T-helper 1 cell (primary cell): ENCODE measurements at places on chromosomes 7 and 10.
A peak's percentile ranks its signal among the peaks of the same experiment; 100 is the strongest.

DNA sequence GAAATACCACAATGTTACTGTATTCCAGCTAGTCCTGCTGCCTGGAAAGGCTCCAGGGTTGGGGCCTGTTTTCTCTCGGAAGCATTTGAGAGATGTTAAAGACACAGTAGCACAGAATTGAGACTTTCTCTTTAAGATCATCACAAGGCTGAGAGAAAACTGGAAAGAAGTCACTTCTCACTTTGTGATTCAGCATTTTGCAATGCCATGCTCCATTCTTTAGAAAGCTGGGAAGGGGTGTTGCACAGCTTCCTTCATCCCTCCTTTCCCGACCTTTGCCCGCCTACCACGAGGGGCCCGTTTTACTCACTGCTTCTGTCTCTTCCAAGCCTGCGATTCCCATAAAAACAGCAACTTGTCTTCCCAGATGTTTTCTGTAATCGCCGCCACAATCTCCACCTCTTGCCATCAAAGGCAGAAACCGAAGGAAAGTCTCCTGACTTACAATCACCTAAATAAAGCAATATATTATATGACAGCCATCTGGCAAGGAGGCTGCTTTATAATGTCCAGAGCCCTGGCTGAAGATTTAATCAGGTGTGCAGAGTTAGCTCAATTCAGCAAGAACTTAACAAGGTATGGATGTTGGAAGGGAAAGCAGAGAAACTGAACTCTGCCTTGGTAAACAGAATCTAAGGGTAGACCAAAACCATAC, 18.9 kb downstream of the NOD1 start:
- DNase-seq: no peak

- no peak for DNase-seq
Observed at GRCh38 chr7:147170341-147171012, 1053.9 kb downstream of the CNTNAP2 start.

DNA sequence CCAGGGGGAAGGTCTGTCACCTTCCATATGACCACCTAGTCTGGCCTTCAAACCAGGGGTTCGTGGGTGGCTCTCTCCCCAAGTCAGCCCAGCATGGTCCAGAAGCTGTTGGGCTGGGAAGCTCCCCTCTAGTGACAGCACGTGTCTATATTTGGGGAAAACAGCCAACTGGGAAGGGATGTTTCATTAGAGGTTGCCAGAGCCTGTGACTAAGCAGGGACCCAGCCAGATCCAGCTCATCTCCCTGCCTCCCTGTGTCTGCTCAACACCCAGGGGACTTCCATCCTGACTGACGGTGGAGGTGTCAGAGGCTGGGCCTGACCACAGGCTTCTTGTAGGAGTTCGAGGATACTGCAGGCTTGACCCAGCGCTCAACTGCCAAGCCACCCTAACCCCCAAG, 10.5 kb downstream of the STYXL1 start:
- DNase-seq: no peak

- peak; percentile 67 for DNase-seq
Observed at GRCh38 chr10:73096041-73096448, 621 bp downstream of the P4HA1 start.

GRCh38 chr7:159141660-159142059, 3.0 kb downstream of the VIPR2 start:
- DNase-seq: no peak

- DNase-seq: no peak
Observed at GRCh38 chr10:7345717-7346116, 65.1 kb downstream of the SFMBT2 start.

DNA sequence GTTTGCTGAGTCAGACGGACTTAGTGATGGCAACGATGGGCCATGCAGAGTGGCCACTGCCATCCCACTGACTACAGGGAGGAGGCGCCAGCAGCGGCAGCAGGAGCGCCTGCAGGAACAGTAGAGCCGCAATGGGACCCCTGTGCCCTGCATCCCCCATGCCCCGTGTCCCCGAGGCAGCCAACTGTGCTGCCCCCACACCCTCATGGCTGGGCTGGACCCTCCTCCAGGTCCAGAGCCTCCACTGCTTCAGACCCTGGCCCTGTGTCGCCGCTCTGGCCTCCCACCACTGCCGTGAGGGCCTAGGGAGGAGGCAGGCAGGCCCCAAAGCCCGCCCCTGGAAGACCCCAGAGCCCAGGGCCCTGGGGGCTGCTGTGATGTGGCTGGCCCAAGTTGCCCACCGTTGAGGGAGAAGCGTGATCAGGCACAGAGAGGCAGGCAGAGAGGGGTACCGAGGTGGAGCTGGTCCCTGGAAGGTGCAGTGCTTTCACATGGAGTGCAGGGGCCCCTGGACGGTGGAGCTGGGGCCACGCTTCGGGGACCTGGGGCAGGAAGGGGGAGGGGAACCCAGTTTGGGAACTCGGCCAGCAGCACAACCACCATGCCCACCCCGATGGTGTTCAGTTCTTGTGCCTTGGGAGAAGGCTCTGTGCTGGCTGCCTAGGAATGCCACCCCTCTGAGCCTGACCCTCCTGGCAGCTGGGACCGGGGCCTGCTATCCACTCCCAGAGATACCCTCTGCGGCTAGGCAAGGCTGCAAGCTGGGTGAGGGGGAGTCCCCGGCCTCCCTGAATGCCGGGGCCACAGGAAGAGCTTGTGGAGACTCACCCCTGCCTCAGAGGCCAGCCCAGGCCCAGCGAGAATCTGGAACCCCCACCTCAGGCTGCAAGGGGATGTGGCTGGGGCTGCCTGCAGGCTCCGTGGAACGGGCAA, 32.6 kb downstream of the DKK1 start:
- no peak for DNase-seq

GRCh38 chr10:123943307-123943706, 51.7 kb upstream of the CPXM2 start:
- no peak for DNase-seq

DNA sequence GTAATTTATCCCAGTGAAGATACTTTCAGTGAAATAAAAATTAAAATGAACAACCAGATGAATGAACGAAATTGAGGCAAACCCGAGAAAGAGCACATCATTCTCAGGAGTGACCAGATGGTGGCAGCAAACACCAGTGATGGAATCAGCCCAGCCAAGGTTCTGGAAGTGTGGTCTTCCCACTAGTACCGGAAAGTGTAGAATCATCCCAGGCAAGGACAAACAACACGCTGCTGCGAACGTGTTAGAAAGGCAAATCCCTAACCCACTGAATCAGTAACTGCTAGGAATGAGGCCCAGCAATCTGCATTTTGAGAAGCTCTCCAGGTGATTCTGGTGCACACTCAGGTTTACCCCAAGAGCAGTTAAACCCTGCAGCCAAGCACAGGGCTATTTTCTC, 15.5 kb upstream of the SLC18A3 start:
- DNase-seq: no peak

- no peak for DNase-seq
Observed at GRCh38 chr10:77289790-77290189, 347.8 kb downstream of the KCNMA1 start.

- DNase-seq: no peak
Observed at GRCh38 chr7:144682581-144683280, 153.1 kb downstream of the TPK1 start.

DNA sequence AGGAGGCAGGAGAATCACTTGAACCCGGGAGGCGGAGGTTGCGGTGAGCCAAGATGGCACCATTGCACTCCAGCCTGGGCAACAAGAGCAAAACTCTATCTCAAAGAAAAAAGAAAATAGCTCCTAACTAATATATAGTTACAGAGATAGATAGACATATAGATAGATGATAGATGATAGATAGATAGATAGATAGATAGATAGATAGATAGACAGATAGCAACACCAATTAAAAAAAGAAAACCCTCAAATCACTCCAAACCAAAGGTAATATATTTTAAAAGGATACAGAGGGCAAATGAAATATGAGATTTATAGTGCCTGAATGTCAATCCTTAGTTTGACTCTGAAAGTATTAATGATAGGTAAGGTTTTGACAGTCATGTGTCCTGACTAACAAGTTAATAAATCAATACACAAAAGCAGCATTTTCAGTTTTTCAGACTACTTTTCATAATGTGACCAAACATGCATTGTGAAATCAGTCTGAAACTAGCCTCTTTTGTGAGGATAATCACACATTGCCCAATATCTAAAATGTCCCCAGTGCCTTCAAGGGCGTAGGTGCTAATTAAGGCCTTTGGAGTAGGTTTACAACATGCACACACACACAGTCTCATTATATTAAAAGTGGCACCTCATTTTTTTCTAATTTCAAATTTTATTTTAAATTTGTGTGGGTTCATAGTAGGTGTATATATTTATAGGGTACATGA, 61.2 kb downstream of the BPGM start:
- no peak for DNase-seq

DNA sequence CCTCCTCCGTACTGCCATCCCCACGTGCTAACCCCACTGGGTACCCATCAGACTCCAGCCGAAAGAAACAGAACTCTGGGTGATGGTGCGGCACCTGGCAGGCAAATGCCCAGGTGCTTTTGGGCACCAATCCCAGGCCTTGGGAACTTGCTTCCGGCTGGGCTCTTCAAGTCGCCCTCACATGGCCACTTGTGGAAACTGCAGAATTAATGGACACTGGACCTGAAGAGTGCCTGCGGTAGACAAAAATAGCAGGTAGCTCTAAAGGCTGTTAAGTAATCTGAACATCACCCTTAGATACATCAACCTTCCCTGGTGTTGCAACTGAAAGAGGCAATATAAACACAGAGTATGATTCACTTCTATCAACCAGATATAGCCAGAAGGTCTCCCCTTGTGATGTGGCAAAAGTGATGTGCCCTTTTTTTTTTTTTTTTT, 644.4 kb downstream of the GRM8 start:
- DNase-seq: no peak

- DNase-seq: no peak
Observed at GRCh38 chr10:59096631-59097030, 79.8 kb upstream of the PHYHIPL start.

GRCh38 chr7:30904561-30904960, 7.1 kb upstream of the AQP1 start:
- no peak for DNase-seq

- DNase-seq: no peak
Observed at GRCh38 chr7:867406-868188, 8.8 kb upstream of the GET4 start.

GRCh38 chr10:73874267-73875138, at the start of gene CAMK2G:
CAMK2G (minus strand) TSS chr10:73874555; CDS start chr10:73874461, 94 bp downstream.
- peak; percentile 83 for DNase-seq

GRCh38 chr10:99161165-99161564, 74.5 kb downstream of the HPSE2 start:
- DNase-seq: no peak

DNA sequence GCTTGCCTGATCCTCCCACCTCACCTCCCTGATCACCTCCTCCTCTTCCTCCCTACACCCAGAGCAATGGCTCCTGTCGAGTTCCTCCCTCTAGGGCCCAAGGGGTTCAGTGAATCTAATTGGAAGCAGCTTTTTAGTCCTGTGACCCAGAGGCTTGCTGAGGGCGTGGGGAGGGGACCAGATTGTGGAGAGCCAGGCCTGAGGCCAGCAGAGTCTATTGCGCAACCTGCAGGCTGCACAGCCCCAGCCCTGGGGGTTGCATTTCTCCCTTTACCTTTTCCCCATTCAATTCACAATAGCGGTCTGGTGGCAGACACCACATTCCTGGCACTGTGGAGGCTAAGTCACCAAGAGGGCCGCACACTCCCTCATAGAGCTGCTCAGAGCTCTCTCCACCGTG, 32.5 kb downstream of the GHRHR start:
- DNase-seq: no peak

GRCh38 chr10:124081547-124082140, 11.8 kb downstream of the CHST15 start:
- no peak for DNase-seq

- no peak for DNase-seq
Observed at GRCh38 chr10:77479586-77479985, 158.0 kb downstream of the KCNMA1 start.

GRCh38 chr7:27111042-27111750, 8.7 kb upstream of the HOXA2 start:
- DNase-seq: no peak

DNA sequence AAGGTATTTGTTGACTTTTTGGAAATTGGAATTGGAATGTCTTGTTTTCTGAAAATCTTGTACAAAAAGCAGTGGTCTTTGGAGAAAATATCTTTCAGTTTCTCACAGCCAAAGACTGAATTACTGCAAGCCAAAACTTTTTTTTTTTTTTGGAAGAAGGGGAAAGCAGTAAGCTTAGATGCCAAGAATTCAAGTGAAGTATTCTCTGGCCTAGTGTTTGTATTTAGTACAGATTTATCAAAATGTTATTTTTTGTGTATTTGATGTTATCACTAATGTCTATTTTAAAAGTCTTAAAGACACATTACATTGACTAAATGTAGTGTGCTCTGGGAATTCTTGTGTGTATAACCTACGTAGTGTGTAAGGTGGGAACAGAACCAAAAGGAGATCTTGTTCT, 6.2 kb downstream of the TET1 start:
- DNase-seq: no peak

DNA sequence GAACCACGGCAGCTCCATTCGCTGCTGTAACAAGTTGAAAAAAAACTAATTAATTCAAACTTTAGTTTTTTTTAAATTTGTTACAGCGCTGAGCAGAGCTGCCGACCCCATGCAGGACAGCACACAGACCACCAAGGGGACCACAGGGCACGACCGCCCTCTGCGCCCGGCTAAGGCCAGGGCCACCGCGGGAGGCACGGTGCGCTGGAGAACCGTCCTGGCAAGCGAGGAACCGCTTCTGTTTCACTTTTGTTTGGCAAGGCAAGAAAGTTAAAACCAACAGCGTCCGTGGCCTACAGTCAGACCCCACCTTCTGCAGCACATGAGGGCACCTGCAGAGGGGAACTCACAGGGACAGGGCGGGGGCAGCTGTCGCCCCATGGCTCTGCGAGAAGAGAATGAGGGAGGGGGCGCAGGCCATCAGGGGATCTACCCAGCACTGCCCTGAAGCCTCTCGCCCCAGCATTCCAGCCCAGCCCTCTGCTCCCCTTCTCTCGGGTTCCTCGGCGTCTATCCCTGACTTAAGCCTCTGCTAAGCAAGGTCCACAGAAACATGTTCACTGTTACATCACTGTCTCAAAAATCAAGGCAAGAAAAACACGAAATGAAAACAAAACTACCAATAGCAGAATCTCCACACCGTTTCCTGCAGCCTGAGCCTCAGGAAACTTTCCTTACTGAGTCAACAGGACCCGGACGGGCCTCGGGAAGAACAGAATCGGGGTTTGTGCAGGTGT, 204.4 kb downstream of the DIP2C start:
- no peak for DNase-seq

- no peak for DNase-seq
Observed at GRCh38 chr10:79020015-79020491, 48.7 kb upstream of the ZMIZ1 start.

DNA sequence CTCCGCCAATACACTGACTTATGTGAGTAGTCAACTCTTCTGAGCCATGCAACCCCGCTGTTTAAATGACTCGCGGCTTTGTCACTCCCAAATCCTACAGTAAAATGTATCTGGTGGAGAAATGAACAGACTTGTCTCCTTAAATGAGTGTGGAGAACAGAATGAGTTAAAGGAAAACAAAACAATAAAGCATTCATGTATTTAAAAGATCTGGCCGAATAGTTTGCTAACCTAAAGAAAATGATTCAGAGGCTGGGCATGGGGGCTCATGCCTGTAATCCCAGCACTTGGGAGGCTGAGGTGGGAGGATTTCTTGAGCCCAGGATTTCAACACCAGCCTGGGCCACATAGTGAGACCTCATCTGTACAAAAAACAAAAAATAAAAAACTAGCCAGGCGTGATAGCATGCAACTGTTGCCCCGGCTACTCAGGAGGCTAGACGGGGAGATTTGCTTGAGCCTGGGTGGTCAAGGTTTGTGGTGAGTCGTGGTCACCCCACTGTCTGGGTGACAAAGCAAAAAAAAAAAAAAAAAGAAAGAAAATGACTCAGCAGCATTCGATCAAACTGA, 86.5 kb upstream of the PFKP start:
- DNase-seq: no peak
